HEK293T (cell line): ENCODE measurements at places on chromosomes 1 and 21.

DNA sequence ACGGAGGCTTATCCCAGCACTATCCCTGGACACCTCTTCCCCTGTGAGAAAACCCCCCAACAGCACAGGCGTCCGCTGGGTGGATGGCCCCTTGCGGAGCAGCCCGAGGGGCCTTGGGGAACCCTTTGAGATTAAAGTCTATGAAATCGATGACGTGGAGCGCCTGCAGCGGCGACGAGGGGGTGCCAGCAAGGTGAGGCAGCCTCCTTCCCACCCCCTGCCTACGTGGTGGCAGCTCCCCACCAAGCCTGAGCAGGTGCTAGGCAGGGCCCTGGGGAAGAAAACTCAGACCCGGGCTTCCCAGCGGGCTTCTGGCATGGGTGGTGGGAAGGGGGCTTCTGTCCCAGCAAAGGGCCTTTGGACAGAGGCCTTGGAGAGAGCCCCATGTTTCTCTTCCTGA, 543.3 kb downstream of the KIF26B start:
- no peak for DNase-seq

DNA sequence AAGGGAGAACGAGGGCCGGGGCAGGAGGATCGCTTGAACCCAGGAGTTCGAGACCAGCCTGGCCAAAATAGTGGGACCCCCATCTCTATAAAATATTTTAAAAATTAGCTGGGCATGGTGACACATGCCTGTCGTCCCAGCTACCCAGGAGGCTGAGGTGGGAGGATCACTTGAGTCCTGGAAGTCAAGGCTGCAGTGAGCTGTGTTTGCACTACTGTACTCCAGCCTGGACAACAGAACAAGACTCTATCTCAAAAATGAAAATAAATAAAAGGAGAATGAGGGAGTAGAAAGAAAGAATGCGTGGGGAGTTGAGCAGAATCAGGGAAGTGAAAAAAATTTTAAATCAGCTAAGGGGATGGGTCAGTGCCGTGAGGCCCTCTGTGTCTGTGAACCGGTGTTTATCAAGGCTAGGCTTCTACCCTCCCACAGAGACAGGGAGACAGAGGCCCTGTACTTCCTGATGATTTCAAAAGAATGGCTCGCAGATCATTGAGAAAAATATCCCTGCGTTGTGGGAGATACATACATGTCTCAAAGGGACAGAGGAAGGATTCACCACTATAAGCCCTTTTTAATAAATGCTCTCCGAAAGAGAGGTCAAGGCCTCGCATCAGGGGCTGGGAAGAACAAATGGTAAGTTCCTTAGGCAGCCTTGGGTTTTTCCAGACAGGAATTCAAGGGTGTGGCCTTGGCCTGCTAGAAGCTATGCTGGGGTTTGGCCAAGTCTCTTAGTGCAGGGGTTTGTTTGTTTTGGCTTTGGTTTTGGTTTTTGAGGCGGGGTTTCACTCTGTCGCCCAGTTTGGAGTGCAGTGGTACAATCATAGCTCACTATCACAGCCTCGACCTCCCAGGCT, 20.7 kb downstream of the IL10RB start:
- no peak for DNase-seq

- no peak for DNase-seq
Measured at GRCh38 chr1:15848143-15848928, 829 bp downstream of the SPEN start.

DNA sequence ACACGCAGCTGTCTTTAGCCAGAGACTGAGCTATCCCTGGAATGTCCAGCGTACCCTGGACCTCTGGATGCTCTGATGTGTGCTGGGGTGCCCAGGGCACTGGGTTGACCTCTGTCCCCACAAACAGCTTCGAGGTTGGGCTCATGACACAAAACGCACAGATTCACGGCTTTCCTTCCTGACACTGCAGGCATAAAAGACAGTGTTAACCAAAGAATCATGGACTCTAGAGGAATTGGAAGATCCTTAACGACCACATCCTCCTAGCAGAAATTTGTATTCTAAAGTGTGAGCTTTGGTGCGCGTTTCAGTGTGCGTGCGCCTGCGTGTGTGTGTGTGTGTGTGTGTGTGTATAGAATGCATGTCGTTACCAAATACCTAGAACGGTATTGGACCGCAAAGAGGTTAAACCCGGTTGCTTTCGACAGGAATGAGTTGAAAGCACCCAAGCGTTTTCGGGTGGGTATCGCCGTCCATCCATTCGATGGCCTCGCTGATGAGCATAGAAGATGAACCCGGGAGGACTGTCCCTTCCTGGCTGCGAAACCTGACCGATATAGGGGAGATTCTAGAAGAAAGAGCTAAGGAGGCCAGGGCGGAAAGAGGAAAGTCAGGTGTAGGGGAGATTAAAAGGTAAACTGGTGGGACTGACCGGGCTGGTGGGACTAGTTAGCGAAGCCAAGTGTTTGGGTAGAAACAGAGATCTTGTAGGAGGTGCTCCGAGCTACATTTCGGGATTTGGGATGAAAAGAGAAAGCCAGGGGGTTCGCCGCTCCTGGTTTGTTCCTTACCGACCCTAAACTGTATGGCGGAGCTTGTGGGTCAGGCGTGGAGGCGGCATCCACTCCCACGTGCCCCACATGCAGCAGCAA, 6.8 kb upstream of the LHX9 start:
- no peak for DNase-seq

DNA sequence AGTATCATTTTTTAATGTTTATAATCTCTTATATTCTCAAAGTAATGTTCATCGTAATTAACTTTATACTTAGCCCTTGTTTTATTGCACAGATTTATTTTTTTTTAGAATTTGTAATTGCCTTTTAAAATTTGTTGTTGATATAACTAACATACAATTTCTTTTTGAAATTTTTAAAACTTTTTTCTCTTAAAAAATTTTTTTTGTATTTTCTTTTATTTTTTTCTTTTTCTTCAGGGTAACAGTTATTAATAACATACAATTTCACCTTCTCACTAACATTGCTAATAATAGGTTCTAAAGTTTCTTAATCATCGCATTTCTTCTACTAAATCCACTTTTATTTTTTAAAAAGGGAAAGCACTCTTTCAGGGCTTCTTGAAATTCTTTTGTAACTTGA, 11.3 kb upstream of the VAMP4 start:
- DNase-seq = no peak
